ENCODE measurements at places on chromosomes 11 and 22. TPM values are rescaled to one million over a fixed set of nuclear protein-coding genes. Genes with fewer than 3 reads are reported as not detected.

TREH gene
- polyA plus RNA-seq = 0.36 TPM

SCGB1A1 gene
- not detected for polyA plus RNA-seq

RHOD gene
- polyA plus RNA-seq = 13.8 TPM

FAM118B gene
- 24.7 TPM for polyA plus RNA-seq

FAR1 gene
- 25.5 TPM for polyA plus RNA-seq

NPAS4 gene
- 0.71 TPM for polyA plus RNA-seq

ABTB2 gene
- polyA plus RNA-seq = 3.1 TPM

DEUP1 gene
- polyA plus RNA-seq = 1.7 TPM

KDM4E gene
- polyA plus RNA-seq = not detected

KCNJ1 gene
- 0.42 TPM for polyA plus RNA-seq

C22orf39 gene
- 38.3 TPM for polyA plus RNA-seq
